Thoracic aorta (tissue), 2 donors: ENCODE measurements at places on chromosomes 4 and X. TPM values are rescaled to one million over a fixed set of nuclear protein-coding genes. Genes with fewer than 3 reads are reported as not detected.

TBC1D8B gene
- total RNA-seq = 16.9 TPM

GRCh38 chrX:101619364-101619763 is 1.6 kb upstream of the ARMCX6 start:
- DNase-seq = no peak

- no peak for DNase-seq
Measured at GRCh38 chrX:113726466-113726865, 857.4 kb upstream of the HTR2C start.

DNA sequence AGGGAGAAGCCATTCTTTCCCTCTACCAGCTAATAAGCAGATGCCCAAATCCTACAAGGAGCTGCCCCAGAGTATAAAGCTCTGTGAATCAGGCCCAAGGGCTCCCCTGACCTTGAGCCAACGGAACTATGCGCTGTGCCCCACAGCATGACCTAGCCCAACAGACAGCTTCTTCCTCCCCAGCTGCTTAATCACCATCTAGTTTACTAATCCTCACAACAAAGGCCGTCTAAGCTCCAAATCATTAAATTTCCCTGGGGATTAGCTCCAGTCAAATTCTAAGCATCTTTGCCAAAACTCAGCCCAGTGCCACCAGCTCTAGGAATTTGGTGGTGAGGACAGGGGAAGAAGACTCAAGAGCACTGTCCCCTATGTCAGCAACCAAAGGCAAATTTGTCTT is 113.1 kb downstream of the SHROOM4 start:
- no peak for DNase-seq

DNA sequence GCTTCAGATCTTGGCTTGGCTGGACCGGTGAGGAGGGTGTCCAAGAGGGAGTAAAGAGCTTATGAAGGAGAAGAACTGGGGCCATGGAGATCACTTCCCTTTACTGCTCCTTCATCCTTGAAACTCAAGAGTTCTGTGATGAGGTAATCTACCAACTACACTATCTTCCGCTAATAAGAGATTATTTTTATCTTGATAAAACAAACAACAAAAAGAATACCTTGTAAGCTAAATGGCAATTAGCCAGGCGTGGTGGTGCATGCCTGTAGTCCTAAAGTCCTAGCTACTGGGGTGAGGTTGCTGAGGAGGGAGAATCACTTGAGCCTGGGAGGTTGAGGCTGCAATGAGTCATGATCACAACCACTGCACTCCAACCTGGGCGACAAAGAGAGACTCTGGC is 47.4 kb downstream of the HAUS3 start:
- DNase-seq = no peak

ADAMTS3 gene
- 2.3 TPM for total RNA-seq

- no peak for DNase-seq
Measured at GRCh38 chr4:187767687-187768086, 227.9 kb upstream of the ZFP42 start.

DDX60 gene
- total RNA-seq = 38.0 TPM

DNA sequence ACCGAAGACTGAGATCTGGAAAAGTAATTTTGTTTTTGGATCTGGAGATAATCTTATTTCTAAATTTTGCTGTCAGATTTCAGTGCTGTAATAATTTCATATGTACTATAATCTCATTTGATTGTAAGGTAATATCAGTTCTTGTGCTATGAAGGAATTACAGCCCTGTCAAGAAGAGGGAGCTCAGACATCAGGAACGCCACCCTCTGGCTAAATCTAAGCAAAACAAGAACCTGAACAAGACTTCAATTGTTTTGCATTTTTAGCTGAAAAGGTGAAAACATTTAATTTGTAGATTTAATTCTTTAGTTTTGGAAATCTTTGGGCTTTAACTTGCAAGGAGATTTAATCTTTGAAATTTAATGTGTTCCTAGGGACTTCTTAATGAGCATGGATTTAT is 525.4 kb upstream of the HS3ST1 start:
- DNase-seq = no peak

DCX gene
- total RNA-seq = not detected

NCAPG gene
- 0.63 TPM for total RNA-seq

- DNase-seq = no peak
Measured at GRCh38 chr4:139903845-139904244, 238.2 kb downstream of the MGST2 start.

- DNase-seq = no peak
Measured at GRCh38 chrX:118872102-118872566, 48.5 kb downstream of the ZCCHC12 start.

DNA sequence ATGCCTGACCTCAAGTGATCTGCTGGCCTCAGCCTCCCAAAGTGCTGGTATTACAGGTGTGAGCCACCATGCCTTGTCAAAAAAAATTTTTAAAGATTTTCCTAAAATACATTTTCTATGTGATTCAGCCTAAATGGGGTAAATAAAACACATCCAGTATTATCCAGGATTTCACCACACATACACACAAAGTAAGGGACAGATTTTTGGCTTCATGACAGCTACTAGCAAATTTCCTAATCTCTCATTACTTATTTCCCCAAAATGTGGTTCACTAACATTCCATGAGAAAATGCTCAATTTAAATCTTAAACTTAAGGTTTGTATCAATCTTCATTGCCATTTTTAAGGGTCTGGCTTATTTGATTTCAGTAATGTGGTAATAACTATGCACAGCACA is 348.5 kb upstream of the INTU start:
- no peak for DNase-seq

GRCh38 chrX:35890699-35891098 is 28.8 kb upstream of the CFAP47 start:
- no peak for DNase-seq

CCDC149 gene
- total RNA-seq = 11.8 TPM

DNA sequence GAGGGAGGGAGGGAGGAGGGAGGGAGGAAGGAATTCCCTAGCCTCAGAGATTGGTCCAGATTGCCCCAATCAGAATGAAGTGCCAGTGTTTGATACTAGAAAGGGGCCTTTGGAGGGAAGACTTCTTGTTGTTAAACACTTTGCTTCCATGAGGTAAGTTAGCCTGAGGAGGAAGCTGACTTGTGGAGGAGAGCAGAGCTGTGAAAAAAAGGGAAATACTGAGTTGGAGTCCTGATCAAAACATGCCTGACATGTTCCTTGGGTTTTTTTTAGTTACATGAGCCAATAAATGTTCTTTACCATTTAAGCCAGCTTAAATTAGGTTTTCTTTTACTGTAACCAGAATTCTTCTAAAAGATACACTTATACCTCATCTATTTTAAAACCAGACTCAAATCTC is 57.6 kb downstream of the GSX2 start:
- DNase-seq = no peak
